ENCODE measurements at places on chromosomes 16 and 17. TPM values are rescaled to one million over a fixed set of nuclear protein-coding genes. Genes with fewer than 3 reads are reported as not detected.

RNF43 gene
- 8.2 TPM for total RNA-seq

GRCh38 chr17:32590974-32591373, 104.2 kb downstream of the CDK5R1 start:
- H3K27ac ChIP-seq: no peak overlapping the region
- peaks cover 7% of the 10 kb centered on the region for H3K4me1 ChIP-seq
- no peaks in the 10 kb centered on the region for H3K27me3 ChIP-seq
- DNase-seq: no peak

DNA sequence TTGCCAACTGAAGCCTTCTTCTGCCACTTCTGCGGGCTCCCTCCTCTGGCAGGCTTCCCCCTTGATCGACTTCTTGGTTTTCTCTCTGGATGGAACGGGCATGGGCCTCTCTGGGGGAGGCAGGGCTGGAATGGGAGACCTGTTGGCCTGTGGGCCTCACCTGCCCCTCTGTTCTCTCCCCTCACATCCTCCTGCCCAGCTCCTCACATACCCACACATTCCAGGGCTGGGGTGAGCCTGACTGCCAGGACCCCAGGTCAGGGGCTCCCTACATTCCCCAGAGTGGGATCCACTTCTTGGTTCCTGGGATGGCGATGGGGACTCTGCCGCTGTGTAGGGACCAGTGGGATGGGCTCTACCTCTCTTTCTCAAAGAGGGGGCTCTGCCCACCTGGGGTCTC, 6.5 kb upstream of the LASP1NB start:
- H3K4me3 ChIP-seq: no peak overlapping the region
- no peak for DNase-seq
- no peaks in the 10 kb centered on the region for H3K27me3 ChIP-seq
- H3K27ac ChIP-seq: no peak overlapping the region
- H3K4me1 ChIP-seq: no peaks in the 10 kb centered on the region
- peaks cover 12% of the 10 kb centered on the region for H3K36me3 ChIP-seq

- no peak overlapping the region for H3K27ac ChIP-seq
- no peaks in the 10 kb centered on the region for H3K27me3 ChIP-seq
- H3K4me1 ChIP-seq: peaks cover 15% of the 10 kb centered on the region
- H3K4me3 ChIP-seq: no peak overlapping the region
- H3K36me3 ChIP-seq: no peaks in the 10 kb centered on the region
Measured at GRCh38 chr16:66511602-66512271, 38.2 kb downstream of the TK2 start.

- H3K36me3 ChIP-seq: no peaks in the 10 kb centered on the region
- H3K27me3 ChIP-seq: no peaks in the 10 kb centered on the region
- H3K27ac ChIP-seq: no peak overlapping the region
- H3K4me1 ChIP-seq: peaks cover 5% of the 10 kb centered on the region
- H3K4me3 ChIP-seq: no peak overlapping the region
- DNase-seq: no peak
Measured at GRCh38 chr16:67674851-67675578, 8.4 kb downstream of the C16orf86 start.

DNA sequence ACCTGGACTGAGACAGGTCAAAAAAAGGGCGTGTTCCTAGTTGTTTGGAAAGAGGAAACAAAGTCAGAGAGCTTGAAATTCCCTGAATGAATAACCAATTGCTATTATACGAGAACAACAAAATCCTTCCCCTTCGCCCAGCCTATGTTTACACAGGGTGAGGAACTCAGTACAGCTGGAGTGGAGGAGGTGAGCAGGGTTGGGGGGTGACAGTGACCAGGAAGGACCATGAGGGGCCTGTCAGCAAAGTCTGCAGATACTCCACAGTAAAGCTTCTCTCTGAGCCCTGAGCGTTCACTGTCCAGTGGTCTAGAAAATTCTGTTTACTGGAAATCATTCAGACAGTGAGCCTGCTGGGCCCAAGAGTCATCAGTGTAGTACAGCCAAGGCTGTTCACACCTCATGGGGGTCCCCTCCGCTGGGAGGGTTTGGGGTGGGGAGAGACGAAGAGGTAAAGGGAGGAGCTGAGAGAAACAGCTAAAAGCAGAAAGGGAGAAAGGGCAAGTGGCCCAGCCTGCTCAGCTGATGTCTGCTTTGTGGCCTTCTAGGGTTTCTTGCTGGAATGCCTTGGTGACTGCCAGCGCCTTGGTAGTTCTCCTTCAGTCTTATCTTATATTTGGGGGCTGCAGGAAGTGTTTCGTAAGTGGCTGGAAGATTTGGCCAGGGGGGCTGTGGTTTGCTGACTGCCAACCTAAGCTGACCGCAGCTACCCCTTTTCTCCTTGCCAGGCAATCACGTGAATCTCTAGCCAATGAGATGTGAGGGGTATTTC, 5.7 kb downstream of the DUSP3 start:
- no peak overlapping the region for H3K27ac ChIP-seq
- no peak for DNase-seq
- peaks cover 7% of the 10 kb centered on the region for H3K4me1 ChIP-seq
- H3K4me3 ChIP-seq: no peak overlapping the region
- H3K27me3 ChIP-seq: no peaks in the 10 kb centered on the region

RNF222 gene
- not detected for total RNA-seq

DNA sequence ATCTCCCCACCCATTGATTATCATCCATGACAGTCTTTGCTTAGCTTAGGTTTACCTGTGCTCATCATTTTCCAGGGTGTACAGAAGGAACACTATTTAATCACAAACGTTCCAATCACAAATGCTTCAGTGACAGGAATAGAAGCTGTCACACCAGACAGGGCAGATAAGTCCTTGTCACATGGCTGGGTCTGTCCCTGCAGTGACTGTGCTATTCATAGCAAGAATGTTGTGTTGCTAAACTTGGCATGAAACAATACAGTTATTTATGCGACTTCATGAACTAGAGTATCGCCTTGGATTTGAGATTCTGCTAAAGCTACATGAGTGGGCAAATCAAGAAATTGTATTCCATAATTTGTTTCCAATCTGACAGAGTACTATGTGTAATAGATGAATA, 108.4 kb downstream of the CDH13 start:
- 0 out of 2 replicates have a peak, but pooled peaks cover 2% of the 10 kb centered on the region for H3K4me1 ChIP-seq
- H3K27ac ChIP-seq: no peak overlapping the region
- no peaks in the 10 kb centered on the region for H3K36me3 ChIP-seq
- H3K4me3 ChIP-seq: no peak overlapping the region

PPP1R1B gene
- not detected for total RNA-seq

METRN gene
- total RNA-seq: 6.2 TPM

DNA sequence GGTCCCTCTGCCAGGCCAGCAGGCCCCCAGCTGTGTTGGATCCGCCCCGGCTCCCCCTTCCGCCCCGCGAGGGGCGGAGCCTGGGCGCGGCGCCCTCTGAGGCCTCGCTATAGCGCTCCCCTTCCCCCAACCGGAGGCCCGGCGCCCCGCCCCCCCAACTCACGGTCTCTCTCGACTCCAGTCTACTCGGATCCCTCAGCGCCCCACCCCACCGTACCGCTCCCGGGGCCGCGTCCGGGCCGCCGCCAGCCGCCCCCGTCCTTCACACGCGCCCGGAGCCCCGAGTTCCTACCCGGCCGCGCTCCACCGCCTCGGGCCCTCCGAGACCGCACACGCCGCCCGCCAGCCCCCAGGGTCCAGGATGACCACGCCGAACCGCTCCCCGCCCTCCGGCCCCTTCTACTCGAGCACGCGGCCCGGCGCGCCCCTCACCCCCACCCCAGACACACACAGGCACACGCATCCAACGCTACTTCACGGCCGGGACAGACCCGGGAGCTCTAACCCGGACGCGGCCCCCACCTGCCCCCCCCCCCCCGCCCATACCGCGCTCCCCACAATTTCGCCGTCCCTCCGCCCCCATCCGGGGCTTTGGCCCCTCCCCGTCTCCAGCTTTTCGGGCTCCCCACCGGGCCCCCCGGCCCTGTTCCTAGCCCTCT, 1.4 kb downstream of the PHF23 start:
- H3K4me1 ChIP-seq: peaks cover 25% of the 10 kb centered on the region
- H3K4me3 ChIP-seq: peak overlapping the region; percentile 70
- H3K36me3 ChIP-seq: peaks cover 6% of the 10 kb centered on the region
- DNase-seq: no peak
- H3K27me3 ChIP-seq: no peaks in the 10 kb centered on the region

DNA sequence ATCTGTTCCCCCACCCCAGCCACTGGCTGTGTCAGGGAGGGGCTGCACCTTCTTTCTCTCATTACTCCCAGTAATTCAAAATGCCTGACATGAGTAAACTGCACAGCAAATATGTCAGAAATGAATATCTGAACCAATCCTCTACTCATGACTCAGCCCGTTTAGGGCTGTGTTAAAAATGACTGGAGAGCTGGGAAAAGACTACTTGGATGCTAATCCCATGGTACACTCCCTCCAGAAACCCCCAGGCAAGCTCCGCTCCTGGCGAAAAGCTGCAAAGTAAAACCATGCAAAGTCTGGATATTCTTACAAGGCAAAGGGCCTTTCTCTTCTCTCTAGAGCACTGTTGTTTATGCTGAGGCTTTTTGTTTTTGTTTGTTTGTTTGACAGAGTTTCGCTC, 448.1 kb upstream of the DYNLRB2 start:
- no peaks in the 10 kb centered on the region for H3K36me3 ChIP-seq
- DNase-seq: no peak
- H3K27me3 ChIP-seq: no peaks in the 10 kb centered on the region

DNA sequence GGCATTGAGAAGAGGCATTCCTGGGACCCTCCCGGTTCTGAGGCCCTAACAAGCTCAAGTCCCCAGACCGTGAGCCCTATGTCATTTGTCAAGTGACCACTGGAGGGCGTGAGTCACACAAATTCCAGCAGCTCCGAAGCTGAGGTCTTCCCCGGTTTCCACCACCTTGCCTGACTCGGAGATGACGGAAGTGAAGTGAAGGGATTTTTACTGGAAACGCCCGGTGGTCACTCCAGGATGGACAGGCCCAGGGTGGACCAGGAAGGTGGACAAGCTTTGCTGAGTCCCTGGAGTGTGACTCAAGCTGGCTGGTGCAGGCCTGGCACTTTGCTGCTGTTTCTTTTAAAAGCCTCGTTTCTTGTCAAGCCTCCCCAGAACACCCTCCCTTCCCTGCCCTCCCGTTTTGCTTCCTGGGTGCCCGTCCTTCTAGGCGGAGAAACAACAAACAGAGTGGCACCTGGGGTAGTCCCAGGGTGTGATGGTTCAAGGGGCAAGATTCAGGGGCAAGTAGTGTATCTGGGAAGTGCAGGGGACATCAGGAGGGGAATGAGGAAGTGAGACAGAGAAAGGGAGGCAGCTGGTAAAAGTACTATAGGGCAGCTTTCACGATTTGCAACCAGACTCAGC, 5.3 kb upstream of the NOS2 start:
- no peaks in the 10 kb centered on the region for H3K36me3 ChIP-seq
- no peaks in the 10 kb centered on the region for H3K27me3 ChIP-seq
- peak overlapping the region; percentile 20 for H3K4me3 ChIP-seq
- peak; percentile 70 for DNase-seq
- peaks cover 48% of the 10 kb centered on the region for H3K4me1 ChIP-seq

C16orf92 gene
- total RNA-seq: not detected

DNA sequence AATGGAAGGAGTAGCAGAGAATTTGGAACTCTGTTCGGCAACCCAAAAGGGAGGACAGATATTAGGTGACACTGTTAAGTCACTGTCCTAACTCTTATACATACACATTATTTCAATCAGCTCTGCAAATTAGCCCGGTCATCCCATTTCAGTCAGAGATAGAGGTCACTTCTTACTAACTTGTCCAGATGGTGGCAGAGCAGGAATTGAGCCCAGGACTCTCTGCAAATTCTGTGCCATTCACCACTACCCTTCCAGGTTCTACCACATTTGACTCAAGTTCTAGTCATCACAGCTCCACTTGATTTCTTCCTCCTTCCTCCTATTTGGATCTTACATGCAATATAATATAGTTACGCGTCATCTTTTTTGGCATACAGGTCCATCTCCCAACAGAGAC, 35.9 kb upstream of the NUDT7 start:
- no peak overlapping the region for H3K27ac ChIP-seq
- H3K4me1 ChIP-seq: no peaks in the 10 kb centered on the region
- DNase-seq: no peak
- no peak overlapping the region for H3K4me3 ChIP-seq

NOD2 gene
- total RNA-seq: 13.3 TPM

DNA sequence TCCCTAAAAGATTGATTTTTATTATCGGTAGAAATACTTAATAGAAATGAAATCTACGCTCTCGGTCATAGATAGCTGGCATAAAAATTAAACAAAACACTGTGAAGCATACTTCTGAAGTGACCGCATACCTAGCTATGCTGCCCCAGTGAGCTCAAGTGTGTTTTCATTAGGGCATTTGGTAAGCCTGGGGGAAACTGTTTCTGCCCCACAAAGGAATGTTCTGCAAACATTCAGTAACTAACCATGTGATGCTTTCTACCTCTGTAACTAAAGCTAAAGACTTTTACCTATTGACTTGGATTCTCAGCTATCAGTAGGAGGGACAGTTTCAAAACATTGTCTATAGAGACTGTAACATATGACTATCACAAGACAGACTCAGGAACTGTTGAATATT, 93.5 kb upstream of the HSBP1 start:
- no peak overlapping the region for H3K27ac ChIP-seq
- no peak for DNase-seq
- H3K4me1 ChIP-seq: no peaks in the 10 kb centered on the region
- H3K36me3 ChIP-seq: no peaks in the 10 kb centered on the region
- H3K4me3 ChIP-seq: no peak overlapping the region

Data from GM12878 (cell line).